ENCODE measurements at places on chromosomes 7 and 10.

DNA sequence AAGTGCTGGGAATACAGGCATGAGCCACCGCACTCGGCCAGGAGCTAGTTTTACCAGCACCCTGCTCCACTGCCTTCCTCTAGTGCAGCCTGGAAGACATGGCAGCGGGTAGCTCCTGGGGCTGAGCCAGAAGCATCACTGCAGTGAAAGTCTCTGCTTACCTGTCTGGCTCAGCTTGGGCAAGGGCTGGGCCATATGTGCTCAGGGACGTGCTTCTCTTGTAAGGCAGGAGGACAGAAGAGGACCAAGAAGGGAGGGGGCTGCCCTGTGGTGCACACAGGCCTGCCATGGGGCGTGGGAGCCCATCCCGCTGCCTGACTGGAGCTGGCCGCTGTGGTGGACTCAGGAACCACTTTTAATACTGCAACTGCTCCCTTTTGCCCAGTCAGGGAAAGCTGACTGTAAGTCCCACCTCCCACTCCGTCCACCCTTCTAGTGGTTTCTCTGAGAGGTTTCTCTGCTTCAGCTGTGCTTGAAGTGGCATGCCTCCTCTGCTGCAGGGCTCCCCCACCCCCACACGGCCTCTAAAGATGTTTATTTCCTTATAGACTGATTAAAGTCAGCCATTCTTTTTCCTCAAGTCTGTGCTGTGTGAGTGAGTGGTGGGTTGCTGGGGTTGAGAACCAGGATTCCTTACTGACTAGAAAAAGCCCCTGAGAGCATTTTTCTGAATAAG lies 25.3 kb upstream of the C10orf95 start:
- no peak for DNase-seq

- peak; percentile 24 for DNase-seq
Measured at GRCh38 chr10:110802551-110803238, 69.0 kb upstream of the PDCD4 start.

DNA sequence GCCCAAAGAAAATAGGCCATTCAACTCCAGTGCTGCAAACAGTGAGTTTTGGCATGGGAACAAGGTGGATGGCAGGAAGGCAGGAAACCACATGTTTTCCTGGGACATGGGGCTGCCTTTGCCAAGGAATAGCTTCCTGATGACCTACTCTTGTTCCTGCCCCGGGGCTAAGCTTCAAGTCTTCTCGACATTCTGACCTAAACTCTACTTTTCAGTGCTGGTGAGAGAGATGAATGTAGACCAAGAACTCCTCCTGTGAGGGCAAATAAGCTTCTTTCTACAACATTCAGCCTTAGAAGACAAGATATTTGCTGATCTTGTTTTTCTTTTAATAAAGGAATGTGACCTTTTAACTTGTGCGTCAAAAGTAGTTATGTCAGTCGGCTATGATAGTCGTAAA lies 199.0 kb downstream of the GPR37 start:
- DNase-seq = no peak

DNA sequence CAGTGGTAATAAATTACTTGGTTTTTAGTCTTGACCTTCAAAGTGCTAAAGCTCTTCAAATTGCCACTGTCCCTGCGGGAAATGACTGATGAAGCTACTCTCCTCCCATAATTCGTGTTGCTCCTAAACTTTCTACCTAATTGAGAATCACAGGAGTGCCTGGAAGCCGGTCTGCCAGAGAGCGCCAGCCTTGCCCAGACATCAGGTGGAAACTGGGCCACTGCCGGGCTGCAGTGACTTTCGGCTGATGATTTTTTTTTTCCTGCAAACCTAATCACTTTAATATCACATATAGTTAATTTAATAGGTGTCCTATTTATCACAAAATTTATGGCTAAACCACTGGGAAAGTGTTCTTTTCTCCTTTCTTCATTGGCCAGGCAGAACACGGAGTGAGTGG lies 59.6 kb upstream of the UBE3C start:
- no peak for DNase-seq

- no peak for DNase-seq
Measured at GRCh38 chr7:32957326-32958045, at the start of gene FKBP9. TSS of gene FKBP9 (plus strand) at chr7:32957440. CDS start at chr7:32957574, 134 bp downstream.
